Psoas muscle (tissue), 8 donors: ENCODE measurements at places on chromosomes 12 and 14. TPM values are rescaled to one million over a fixed set of nuclear protein-coding genes. Genes with fewer than 3 reads are reported as not detected.

Gene CPNE6
- not detected for total RNA-seq

Gene ATF1
- total RNA-seq: 72.5 TPM

Gene NPFF
- not detected for total RNA-seq

Gene EGLN3
- total RNA-seq: 58.7 TPM

Gene TRPV4
- 0.07 TPM for total RNA-seq

Gene TESPA1
- total RNA-seq: 0.61 TPM

Gene GOLGA3
- total RNA-seq: 32.5 TPM
